ENCODE measurements at places on chromosomes 12 and 14.
A peak's percentile ranks its signal among the peaks of the same experiment; 100 is the strongest.

DNA sequence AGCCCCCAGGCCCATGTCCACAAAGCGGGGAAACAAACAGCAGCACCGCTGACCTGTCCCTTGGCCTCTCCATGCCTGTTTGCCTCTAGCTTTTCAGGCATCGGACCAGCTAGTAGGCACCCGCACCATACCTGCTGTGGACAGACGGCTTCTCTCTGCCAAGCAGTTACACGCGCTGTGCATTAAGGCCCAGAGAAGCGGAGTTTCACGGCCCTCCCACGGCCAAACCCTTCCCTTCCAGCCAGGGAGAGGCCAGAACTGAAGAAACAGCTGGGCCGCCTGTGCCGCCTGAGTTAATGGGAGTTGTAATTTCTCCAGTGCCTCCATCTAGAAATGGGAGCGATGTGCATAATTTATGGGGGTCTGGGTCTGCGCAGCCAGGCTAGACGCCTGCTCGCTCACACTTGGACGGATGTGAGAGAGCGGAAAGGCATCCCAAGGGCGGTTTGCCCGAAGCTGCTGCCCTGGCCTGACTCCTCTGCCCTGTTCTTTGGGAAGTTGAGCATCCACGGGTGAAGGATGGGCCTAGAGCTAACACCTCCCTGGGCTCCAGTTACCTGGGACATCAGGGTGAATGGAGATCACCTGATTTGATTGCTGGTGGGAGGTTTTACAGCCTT lies 89.7 kb upstream of the BCL11B start:
- no peak for DNase-seq

GRCh38 chr12:29782871-29783772 lies 620 bp downstream of the TMTC1 start:
- peak; percentile 16 for DNase-seq

DNA sequence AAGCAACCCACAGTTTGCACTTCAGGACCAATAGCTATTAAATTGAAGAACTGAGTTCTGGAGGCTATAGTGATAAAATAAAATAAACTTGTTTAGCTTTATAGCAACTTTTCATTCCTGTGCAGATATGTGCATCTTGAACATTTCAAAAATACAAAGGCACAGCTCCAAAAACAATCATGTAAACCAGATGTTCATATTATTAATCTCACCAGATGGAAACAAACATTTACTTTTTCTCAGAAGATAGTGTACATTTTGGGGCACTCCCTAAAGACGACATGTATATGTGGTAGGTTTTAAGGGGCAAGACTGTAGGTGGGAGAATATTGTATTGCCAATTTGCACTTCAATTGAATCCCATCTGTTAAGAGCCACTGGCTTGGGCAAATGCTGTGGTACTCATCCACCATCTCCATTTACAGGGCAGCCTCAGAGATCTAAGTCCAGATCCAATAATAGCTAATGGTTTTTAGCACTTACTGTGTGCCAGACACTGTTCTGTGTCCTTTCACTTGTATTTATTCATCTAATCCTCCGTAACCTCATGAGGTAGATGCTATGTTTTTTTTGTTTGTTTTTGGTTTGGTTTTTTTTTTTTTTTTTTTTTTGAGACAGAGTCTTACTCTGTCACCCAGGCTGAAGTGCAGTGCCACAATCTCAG lies 49.1 kb downstream of the PTGER2 start:
- no peak for DNase-seq

DNA sequence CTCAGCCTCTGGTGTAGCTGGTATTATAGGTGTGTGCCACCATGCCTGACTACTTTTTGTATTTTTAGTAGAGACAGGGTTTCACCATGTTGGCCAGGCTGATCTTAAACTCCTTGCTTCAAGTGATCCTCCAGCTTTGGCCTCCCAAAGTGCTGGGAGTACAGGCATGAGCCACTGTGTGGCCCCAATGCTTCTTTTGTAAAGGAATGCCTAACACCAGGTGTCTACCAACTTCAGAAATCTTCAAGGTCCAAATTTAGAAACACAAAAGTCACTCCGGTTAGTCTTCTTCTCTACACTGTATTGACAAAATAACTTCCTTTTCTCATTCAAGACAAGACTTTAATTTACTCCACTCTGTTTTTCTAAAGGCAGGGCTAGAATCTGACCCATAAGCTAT lies 188.7 kb downstream of the PRKD1 start:
- no peak for DNase-seq

DNA sequence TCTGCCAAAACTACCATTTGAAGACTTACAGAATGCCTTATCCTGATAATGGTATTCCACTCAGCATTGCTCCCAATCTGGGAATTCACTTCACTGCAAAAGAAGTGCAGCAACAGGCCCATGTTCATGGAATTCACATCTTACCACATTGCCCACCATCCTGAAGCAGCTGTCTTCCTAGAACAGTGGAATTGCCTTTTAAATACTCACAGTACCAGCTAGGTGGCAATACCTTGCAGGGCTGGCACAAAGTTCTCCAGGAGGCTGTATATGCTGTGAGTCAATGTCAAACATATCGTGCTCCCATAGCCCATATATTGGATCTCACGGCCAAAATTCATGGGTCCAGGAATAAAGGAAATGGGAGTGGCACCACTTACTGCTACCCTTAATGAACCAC lies 83.8 kb upstream of the PLEKHG7 start:
- no peak for DNase-seq

DNA sequence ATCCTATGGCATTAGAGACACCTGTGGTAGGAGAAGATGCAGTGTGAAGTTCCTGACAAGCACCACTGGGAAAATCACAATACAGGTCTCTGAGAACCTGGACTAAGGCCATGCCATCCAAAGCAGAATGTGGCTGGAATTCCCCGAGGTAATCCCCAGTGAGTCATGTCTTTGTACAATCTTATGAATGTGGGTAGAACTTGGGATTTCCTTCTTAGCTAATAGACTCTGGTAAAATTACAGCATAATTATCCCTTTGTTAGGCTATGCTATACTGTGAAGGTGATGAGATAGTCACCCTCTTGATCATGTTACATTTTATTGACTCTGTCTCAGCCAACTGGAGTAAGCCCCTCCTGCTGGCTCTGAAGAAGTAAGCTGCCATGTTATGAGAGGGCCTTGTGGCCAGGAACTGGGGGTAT lies 224.3 kb upstream of the DCN start:
- no peak for DNase-seq

DNA sequence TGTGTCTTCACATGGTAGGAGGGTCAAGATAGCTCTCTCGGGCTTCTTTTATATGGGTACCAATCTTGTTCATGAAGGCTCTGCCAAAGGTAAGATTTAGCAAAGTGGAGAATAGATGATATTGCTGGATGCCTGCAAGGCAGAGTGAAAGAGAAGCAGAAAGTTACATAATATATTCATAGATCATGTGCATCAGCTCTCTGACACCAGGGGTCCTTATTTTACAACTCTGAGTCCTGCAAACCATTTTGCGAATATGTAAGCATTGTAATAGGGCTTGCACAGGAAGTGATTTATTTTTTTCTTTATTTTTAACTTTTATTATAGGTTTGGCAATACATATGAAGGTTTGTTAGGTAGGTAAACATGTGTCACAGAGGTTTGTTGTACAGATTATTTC lies 31.8 kb downstream of the CRADD start:
- no peak for DNase-seq

DNA sequence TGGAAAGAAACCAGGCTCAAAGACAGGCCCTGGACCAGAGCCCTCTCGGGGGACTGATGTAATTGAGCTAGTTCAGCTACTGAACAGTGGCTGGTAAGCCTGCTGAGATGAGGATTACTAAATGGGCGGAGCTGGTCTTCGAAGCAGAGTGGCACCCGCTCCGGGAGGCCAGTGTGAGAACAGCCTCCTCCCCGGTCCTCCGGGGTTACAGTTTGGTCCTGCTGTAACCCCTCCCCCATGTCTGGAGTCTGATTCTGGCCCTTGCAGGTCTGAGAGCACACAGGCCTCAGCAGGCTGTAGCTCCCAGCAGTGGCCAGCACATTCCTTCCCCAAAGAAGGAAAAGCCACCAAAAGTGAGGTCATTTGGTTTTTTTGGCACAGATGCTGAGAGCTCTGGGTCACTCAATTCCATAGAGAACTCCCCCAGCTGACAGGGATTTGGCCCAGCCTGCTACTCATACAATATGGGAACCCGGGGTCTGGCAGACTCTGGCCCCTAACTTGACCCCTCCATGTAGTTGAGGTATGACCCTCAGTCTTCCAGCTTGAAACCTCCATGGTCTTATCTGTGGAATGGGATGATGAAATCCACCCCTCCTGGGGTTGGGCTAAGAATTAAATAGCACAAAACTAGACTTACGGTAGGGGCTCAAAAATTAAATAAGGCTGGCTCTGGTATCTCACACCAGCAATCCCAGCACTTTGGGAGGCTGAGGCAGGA lies 39.0 kb downstream of the ACTN1 start:
- peak; percentile 64 for DNase-seq

GRCh38 chr14:101178184-101179072 lies 274.9 kb upstream of the RTL1 start:
- DNase-seq = no peak
